ENCODE measurements at places on chromosomes 2 and 18.

- DNase-seq = no peak
Measured at GRCh38 chr2:214217136-214217535, 193.7 kb upstream of the VWC2L start.

GRCh38 chr2:207362716-207363115 is 167.0 kb upstream of the CREB1 start:
- DNase-seq = no peak

- no peak for DNase-seq
Measured at GRCh38 chr2:67614454-67614853, 217.3 kb downstream of the ETAA1 start.

- DNase-seq = no peak
Measured at GRCh38 chr18:31204833-31205232, 42.2 kb upstream of the DSC1 start.

DNA sequence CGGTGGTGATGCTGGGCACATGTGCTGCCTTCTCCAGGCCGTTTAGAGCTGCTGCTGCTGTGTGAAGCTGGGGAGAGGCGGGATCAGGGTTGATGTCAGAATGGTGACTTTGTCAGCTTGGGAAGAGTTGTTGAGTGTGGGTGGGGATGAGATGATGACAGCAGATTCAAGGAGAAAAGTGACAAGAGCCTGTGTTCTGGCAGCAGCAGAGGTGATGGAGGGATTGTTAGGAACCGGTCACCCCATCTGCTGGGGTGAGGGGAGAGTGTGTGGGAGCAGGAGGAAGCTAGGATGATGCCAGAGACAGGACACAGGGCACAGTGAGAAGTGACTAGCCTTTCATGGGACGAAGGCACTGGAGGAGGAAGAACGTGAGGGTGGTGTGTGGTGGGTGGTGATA is 345.5 kb downstream of the RNF144A start:
- DNase-seq = no peak

GRCh38 chr2:62143696-62144095 is 52.2 kb upstream of the B3GNT2 start:
- no peak for DNase-seq

DNA sequence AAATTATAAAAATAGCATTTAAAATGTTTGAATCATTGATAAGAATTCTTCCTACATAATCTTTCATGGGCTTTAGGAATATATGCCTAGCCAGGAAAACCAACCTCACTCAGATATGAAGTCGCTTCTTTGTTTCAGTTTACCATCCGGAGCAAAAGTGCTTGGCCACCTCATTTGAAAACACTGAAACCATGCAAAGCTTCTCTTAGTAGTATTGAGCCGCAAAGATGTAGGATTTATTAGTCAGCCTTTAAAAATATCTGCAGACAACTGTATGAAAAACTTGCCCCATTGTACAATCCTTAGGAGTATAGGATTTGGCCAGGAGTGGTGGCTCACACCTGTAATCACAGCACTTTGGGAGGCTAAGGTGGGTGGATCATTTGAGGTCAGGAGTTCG is 24.3 kb upstream of the GPD2 start:
- no peak for DNase-seq

- DNase-seq = no peak
Measured at GRCh38 chr18:62693659-62694058, 21.7 kb upstream of the PHLPP1 start.

- DNase-seq = no peak
Measured at GRCh38 chr2:175523001-175523400, 341.5 kb upstream of the ATP5MC3 start.

GRCh38 chr18:35508746-35509338 is 11.1 kb upstream of the INO80C start:
- no peak for DNase-seq

DNA sequence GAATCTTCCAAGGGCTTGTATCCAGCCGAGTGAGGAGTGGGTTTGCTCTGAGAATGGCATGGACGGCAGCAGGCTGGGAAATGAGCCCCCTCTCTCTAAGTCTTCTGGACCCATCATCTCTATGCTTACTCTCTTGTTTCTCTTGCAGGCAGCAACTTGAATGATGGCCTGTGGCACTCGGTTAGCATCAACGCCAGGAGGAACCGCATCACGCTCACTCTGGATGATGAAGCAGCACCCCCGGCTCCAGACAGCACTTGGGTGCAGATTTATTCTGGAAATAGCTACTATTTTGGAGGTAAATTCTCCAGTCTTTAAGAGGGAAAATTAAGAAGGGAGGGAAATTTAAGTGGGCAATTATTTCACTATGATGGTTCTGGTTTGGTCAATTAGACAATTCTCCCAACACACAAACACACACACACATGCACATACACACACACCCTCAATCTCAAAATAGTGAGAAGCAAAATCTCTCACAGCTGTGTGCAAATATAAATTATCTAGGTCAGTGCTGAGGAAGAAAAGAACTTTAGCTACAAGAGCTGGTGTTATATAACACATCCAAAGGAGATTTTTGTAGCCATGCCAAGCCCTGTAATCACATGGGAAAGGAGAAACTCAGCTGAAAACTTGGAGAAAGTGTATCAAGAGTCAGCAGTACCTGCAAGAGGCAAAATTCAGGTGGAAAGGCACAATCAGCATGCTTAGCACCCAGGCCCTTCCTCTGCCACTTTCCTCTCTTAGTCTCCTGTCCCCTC is 499.2 kb downstream of the CNTNAP5 start:
- no peak for DNase-seq

DNA sequence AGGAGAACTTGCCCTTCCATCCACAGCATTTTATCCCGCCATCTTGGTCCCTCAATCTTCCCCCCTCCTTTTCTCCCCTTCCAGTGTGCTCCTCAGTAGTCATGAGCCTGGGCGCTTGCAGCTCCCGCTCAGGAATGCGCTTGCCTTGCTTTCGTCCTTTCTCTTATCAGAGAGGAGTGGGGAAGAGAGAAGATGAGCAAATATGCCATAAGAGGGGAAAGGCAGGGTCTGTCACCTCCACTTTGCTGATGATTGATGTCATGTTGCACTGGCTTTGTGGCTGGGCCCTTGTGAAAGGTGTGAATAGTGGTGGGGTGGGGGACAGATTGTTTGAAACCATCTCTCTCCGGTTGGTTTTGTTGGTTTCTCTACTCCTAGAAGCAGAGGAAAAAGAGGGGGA is 569.3 kb downstream of the TNS1 start:
- DNase-seq = peak; percentile 17

DNA sequence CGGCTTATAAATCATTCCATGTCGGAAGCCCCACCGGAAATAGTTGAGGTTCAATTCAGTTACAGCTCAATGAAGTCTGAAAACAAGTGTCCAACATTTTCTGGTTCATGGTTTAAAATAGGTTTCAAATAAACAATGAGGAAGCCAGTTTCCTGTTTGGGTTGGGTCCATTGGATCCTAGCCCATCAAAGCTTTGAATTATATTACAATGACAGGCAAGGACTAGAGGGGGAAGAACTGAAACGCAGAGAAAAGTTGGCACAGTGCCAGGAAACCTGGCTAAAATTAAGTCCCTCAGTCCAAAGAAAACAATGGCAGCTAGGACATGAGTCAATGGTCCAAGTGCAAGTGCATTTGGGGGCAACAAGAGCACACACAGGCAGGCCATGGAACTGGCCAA is 32.0 kb downstream of the SLC14A1 start:
- DNase-seq = no peak

GRCh38 chr2:7915302-7916091 is 766.4 kb upstream of the ID2 start:
- DNase-seq = no peak

GRCh38 chr2:126771501-126772195 is 115.7 kb downstream of the GYPC start:
- DNase-seq = peak; percentile 61

GRCh38 chr2:39216346-39217191 is 27.2 kb downstream of the CDKL4 start:
- DNase-seq = no peak

DNA sequence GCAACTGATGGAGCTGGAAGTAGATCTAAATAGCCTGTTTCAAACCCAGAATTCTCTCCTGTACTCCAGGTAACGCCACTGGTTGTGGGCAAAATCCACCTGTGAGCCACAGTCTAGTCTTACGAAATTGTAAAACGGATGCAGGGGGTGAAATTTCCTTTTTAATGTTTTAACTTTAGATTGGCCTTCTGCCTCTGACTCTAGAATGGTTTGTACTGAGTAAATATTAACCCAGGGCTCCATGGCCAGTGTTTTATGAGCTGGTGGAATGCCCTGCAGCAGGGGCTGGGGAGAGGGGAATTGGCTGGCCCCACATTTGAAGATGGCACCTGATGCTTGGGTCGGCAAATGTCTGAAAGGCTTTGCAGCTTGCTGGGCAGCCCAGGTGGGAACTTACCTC is 156.6 kb downstream of the MYCN start:
- no peak for DNase-seq

GRCh38 chr2:56705713-56706112 is 521.9 kb downstream of the CCDC85A start:
- DNase-seq = no peak

DNA sequence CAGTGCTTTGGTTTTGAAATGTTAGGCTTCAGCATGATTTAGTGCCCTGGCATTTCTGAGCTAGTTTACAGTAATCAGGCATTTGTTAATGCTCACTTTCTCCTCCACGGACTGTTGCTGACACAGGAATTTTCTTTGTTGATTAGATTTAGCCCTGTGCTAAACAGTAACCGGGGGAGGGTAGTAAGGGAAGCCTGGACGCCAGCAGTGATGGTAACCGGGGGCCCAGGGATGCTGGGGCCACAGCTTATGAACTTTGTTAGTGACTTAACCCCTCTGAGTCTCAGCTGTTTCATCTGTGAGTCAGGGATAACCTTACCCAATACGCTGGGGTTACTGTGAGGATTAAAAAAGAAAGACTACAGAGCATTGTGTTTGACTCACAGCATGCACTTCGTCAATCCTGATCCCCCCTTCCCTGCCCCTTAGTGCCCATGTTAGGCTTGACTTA is 33.5 kb downstream of the KLHL29 start:
- no peak for DNase-seq

DNA sequence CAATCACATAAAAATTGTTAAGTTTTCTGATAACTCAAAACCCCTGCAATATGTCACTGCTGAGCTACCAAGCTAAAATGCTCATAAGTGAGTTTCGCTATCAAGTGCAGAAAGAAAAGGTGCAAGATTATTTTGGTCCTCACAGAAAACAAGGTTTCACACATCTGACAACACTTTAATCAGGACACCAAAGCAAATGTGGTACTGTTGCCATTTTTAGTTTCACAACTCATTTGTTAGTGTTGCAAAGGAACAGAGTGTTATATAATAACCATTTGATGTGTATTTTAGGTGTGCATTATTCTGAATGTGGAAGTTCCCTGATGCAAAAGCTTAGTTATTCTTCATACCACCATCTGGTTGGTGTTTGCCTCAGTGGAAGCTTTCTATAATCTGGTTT is 956.2 kb downstream of the DSC3 start:
- DNase-seq = no peak

DNA sequence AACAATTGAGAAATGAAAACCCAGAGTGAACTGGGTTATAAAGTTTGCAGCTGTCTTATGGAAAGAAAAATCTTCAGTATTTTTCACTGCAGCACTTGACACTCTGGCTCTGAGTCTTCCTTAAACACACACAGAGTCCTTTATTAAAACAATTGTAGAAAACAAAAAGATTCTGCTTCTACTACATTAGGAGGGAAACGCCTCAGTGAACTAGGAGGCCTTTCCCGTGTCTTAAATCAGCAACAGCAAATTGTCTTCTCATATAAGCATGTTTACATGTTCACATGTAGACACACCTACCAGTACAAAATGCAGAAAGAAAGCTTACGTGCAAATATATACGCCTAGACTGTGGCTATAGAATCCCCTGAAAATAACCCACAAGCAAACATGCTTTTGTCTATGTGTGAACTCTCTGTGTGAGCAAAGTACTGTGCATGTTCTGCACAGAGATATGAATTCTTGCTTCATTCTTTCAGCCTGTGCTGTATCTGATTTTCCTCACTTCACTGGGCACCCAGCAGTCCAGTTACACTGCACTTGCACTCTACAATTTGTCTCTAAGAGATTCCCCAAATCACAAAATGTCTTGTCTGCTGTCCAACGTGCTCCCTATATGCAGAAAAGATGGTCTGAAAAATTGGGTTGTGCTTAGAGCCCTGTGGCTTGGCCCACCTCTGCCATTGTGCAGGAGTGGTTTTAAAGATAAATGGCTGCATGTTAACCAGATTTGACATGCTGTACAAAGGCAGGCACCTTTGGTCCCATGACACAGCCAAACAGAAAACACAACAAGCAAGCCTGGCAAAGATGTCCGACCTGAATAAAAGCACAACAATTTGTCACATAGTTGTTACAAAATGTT is 24.5 kb downstream of the ZEB2 start:
- no peak for DNase-seq

- DNase-seq = no peak
Measured at GRCh38 chr2:233471291-233472035, 95.1 kb downstream of the USP40 start.

GRCh38 chr2:200338692-200339091 is 32.2 kb downstream of the SPATS2L start:
- DNase-seq = no peak

- DNase-seq = no peak
Measured at GRCh38 chr2:200796561-200796960, 15.1 kb upstream of the BZW1 start.

DNA sequence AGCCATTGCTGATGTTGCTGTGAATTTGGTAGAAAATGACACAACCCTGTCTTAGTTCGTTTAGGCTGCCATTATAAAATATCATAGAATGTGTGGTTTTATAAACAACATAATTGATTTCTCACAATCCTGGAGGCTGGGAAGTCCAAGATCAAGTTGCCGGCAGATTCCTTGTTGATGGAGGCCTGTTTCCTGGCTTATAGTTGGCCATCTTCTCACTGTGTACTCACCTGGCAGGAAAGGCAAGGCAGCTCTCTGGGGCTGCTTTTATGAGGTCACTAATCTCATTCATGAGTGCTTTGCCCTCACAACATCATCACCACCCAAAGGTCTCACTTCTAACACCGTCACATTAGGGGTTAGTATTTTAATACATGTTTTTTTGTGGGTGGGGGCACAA is 58.4 kb downstream of the PHLPP1 start:
- no peak for DNase-seq

DNA sequence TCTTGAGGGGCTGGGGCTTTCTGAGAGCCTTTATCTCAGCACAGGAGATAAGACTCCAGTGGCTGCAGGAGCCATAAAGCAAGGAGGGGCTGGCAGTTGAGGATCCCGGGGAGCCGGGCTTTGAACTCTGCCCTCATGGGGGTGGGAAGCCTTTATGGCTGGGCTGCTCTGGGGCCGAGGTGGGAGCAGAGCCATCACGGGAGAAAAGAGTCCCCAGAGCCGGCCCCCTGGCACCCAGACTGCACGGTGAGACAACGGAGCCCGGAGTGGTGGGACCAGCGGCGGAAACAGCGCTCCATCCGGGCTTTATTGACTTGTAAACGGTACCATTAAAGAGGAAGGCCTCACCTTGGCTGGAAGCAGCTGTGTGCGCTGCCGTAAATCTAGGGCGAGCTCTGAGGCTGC is 162.6 kb downstream of the MYCN start:
- peak; percentile 26 for DNase-seq

DNA sequence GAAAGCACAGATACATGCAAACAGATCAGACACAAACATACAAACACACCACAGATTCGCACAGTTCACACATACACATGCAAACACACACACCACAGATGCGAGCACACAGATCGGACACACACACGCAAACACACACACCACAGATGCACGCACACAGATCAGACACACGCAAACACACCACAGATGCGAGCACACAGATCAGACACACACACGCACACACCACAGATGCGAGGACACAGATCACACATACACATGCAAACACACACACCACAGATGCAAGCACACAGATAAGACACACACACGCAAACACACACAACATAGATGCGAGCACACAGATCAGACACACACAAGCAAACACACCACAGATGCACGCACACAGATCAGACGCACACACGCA is 149.0 kb downstream of the PXDN start:
- no peak for DNase-seq

All from WTC11 (cell line).